ENCODE measurements at places on chromosomes 3 and 15. TPM values are rescaled to one million over a fixed set of nuclear protein-coding genes. Genes with fewer than 3 reads are reported as not detected.

CNOT10 gene
- total RNA-seq: 67.1 TPM

DNA sequence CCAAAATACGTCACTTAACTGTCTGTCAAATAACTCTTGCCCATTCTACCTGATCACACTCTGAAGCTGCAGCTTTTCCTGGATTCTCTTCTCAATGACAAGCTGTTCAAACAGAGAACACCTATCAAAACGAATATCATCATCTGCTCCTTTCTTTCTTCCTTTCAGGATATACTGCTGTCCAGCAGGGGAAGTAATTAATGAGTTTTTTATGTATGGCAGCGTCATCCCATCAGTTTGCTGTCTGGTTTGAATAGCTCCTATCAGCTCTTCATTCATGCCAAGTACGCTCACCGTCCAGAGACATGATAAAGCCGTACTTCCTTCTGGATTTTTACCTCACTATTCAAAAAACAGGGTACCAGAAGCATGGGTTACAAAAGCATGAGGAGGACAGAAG lies at the start of gene CHRM5:
TSS of gene CHRM5 (plus strand) at position 274 of the 400 bp plus-strand sequence. CDS start 94,221 bp downstream, outside the sequence.
- H3K27ac ChIP-seq: no peak within 1 kb of the TSS
- H3K27me3 ChIP-seq: no peaks in the 10 kb centered on the region
- no peaks in the 10 kb centered on the region for H3K36me3 ChIP-seq
- DNase-seq: no peak

- no peak for DNase-seq
- H3K36me3 ChIP-seq: no peaks in the 10 kb centered on the region
- H3K4me1 ChIP-seq: no peaks in the 10 kb centered on the region
- H3K27ac ChIP-seq: no peak overlapping the region
- no peaks in the 10 kb centered on the region for H3K27me3 ChIP-seq
Observed at GRCh38 chr3:153130312-153130977, 31.6 kb upstream of the RAP2B start.

ANKRD63 gene
- 0.26 TPM for total RNA-seq

DNA sequence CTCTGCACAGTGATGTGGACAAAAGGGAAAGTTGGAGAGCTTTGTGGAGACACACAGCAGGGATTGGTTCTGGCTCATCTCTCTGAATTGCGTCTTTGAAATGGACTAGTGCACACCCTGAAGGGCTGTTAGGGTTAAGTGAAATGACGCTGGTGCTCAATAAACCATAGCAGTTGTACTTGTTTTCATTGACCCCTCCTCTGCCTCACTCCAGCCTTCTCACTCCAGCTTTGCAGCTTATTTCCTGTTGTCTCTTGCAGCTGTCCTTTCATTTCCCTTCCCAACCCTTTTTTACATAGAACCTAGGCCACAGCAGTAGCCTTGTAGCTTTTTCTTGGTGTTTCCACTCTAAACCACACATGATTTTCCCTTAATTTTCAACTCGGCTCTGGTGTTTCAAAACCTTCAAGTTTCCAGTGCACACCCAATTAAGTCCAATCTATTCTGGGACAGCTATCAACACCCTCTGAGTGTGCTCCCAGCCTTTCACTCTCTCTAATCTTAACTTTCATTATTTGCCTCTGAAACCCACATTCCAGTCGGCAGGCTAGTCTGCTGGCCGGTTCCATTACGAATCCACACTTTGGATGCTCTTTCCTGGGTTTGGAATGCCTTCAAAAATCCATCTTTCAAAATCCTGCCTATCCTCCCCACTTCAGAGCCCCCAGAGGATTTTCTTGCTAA lies 6.4 kb downstream of the C3orf52 start:
- no peak overlapping the region for H3K4me3 ChIP-seq
- H3K27ac ChIP-seq: peak overlapping the region; percentile 80
- peaks cover 9% of the 10 kb centered on the region for H3K4me1 ChIP-seq

DNA sequence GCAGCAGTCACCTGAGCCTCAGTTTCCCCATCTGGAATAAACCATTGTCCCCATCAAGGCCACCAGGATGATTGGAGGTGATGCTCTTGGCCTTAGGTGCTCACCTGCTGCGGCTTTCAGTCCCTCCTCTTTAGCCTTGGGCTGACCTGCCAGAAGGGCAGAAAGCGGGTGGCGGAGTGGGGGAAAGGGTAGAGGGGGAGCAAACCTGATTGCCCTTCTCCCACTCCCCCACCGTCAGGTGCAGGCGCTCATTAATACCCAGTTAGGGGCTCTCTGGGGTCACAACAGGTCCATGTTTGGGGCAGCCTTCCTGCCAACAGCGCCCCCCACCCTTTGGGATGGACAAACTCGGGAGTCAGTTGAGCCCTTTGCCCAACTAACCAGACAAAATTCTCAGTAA lies 50.5 kb downstream of the GRIP2 start:
- peaks cover 10% of the 10 kb centered on the region for H3K36me3 ChIP-seq
- no peak overlapping the region for H3K27ac ChIP-seq
- no peak overlapping the region for H3K4me3 ChIP-seq
- H3K27me3 ChIP-seq: no peaks in the 10 kb centered on the region

GRCh38 chr3:38843898-38844297 lies 27.9 kb upstream of the SCN10A start:
- H3K4me3 ChIP-seq: no peak overlapping the region
- H3K36me3 ChIP-seq: no peaks in the 10 kb centered on the region
- no peaks in the 10 kb centered on the region for H3K4me1 ChIP-seq
- no peaks in the 10 kb centered on the region for H3K27me3 ChIP-seq

DNA sequence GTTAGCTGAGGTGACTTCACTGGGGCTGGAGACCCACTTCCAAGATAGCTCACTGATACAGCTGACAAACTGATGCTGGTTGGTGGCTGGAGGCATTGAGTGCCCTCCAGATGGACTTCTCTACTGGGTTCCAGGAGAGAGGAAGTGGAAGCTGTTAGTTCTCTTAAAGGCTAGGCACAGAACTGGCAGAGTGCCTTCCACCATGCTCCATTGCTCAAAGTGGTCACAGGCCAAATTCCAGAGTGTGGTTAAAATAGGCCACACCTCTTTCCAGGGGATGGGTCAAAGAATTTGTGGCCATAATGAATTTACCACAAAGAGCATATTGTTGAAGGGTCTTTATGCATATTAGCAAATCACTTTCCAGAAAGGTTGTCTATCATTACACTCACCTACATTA lies 74.2 kb downstream of the NMD3 start:
- DNase-seq: no peak
- no peaks in the 10 kb centered on the region for H3K4me1 ChIP-seq
- peaks cover 25% of the 10 kb centered on the region for H3K36me3 ChIP-seq

GRCh38 chr3:12229896-12230295 lies 59.0 kb upstream of the PPARG start:
- no peaks in the 10 kb centered on the region for H3K27me3 ChIP-seq
- H3K27ac ChIP-seq: no peak overlapping the region
- no peaks in the 10 kb centered on the region for H3K36me3 ChIP-seq
- H3K4me3 ChIP-seq: no peak overlapping the region
- no peaks in the 10 kb centered on the region for H3K4me1 ChIP-seq

DNA sequence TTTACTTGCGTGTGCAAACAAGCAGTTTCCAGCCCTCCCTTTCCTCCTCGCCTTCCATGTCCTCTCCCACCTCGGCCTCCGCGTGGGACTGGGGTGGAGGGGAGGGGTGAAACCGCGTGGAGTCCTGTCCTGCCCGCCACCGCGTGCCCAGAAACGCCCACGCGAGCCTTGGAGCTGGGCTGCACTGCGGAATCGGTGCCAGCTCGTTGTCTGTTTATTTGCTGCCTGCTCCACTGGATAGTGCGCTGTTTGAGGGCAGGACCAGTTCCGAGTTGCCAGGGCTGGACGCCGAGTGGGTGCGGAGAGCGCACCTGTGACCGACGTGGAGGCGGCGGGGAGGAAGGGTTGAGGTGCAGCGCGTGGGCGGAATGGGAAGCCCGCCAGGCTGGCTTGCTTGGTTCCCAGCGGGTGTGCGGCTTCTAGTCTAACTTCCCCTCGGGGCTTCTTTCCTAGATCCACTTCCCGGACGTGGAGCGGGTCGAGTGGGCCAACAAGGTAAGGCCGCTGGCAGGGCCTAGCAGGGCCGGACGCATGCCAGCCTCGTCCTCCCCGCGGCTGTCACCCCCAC lies 17.3 kb downstream of the ESYT3 start:
- H3K4me3 ChIP-seq: no peak overlapping the region
- H3K36me3 ChIP-seq: peaks cover 8% of the 10 kb centered on the region
- peak; percentile 23 for DNase-seq
- H3K27ac ChIP-seq: no peak overlapping the region
- H3K4me1 ChIP-seq: no peaks in the 10 kb centered on the region
- no peaks in the 10 kb centered on the region for H3K27me3 ChIP-seq

PDCD7 gene
- 38.1 TPM for total RNA-seq

DNA sequence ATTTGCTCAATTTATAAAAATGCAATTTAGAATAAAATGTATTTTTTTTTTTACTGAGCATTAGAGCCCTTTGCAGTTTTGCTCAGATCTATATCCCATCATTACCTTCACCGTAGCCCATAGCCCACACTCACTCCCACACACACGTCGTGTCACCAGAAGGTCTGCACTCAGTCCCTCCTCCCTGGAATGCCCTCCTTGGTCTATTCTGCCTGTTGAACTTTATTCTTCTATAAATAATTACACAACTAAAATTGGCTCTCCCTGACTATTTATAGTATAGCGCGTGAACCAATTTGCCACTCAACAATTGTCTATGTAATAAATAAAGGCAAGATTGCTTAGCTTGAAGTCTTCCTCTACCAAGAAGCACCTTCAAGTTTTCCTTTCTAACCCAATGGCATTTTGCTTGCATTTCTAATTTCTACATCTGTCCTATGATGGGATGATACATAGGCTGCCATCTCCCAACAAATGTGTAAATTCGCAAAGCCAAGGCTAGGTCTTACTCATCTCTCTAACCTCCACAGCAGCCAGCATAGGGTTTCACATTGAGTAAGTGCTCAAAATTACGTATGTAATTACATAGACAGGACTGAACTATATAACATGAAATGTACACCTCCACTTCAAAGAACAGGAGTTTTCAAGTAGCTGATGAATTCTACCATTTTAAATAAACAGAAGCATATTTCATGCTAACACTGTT lies 172.0 kb upstream of the HES1 start:
- no peaks in the 10 kb centered on the region for H3K4me1 ChIP-seq
- no peaks in the 10 kb centered on the region for H3K36me3 ChIP-seq
- DNase-seq: no peak
- no peak overlapping the region for H3K27ac ChIP-seq
- H3K27me3 ChIP-seq: peaks cover 35% of the 10 kb centered on the region

TNFSF10 gene
- not detected for total RNA-seq

RETNLB gene
- total RNA-seq: not detected

GRCh38 chr3:155946178-155946577 lies 75.7 kb downstream of the GMPS start:
- H3K27me3 ChIP-seq: no peaks in the 10 kb centered on the region
- DNase-seq: no peak
- H3K36me3 ChIP-seq: peaks cover 2% of the 10 kb centered on the region
- no peak overlapping the region for H3K27ac ChIP-seq
